Activated naive CD4-positive, alpha-beta T cell treated with anti-CD3 and anti-CD28 coated beads, Interleukin-2, amount 50 U/mL, for 72 hours (primary cell): ENCODE measurements at places on chromosomes 3 and 15.

DNA sequence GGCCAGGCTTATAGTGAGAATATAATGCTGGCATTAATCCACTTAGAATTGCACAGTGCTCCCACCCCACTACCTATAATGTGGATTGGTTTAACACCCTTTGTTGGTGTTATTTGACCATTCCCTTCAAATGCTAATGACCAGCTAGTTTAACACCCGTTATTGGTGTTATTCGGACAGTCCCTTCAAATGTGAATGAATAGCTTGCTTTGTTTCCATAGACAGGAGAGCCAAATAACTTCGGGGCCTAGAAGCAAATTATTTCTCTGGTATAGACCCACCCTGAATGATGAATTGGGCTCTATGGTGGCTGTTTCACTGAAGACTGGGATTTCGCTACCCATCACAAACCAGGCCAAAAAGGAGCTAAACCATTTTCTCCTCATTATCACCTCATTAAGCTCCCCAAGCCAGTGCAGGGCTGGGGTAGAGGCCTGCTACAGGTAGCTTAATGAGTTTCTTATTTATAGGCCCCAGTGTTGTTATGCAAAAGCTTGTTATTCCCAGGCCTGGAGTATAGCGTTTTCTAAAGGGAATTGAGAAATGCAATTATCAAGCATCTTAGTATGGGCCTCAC, 494.1 kb upstream of the DPH6 start:
- DNase-seq: no peak

GRCh38 chr15:42131826-42132806, 24.3 kb downstream of the PLA2G4F start:
- DNase-seq: no peak

DNA sequence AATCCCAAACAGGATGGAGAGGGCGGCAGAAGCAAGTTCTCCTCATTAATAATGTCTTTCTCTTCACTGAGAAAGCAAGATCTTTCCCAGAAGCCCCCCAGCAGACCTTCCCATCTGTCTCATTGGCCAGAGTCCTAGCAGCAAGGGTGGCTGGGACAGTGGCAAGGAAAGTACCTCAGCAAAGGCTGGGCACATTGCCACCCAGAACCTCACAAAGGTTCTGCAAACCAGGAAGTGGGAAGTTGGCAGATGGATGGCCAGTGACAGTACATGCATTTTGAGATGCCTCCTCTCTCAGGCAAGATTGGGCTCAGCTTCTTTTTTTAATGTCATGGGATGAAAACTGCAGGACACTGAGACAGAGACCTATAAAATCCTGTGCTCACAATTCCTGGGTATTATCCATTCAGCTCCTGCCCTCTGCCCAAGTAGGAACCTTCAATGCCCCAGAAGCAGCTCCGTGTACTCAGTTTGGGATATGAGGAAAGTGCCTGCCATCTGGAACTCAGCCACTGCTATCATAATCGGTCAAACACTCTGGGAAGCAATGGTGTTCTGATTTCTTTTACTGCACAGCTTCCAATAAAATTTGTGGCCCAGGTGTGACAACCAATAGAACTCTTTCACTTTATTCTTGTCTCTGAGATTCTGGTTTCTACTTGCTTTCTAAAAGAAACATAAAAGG, 25.5 kb downstream of the DPH3 start:
- no peak for DNase-seq

- DNase-seq: no peak
Measured at GRCh38 chr15:36053746-36054145, 507.8 kb upstream of the DPH6 start.

GRCh38 chr15:82911458-82911857, 41.1 kb downstream of the HOMER2 start:
- no peak for DNase-seq

DNA sequence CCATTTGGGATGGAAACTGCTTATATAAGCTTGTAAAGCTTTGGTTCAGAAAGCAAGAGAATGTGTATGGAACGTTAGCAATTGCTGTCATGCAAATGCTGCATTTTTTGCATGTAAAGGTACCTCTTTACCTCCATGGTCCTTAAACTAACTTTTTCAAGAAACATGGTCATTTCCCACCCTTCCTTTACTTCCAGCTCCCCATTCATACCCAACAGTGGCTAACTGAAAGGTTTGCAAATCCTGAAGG, 84.3 kb downstream of the SMAD3 start:
- no peak for DNase-seq

- no peak for DNase-seq
Measured at GRCh38 chr3:130395916-130396315, 50.4 kb downstream of the COL6A5 start.

DNA sequence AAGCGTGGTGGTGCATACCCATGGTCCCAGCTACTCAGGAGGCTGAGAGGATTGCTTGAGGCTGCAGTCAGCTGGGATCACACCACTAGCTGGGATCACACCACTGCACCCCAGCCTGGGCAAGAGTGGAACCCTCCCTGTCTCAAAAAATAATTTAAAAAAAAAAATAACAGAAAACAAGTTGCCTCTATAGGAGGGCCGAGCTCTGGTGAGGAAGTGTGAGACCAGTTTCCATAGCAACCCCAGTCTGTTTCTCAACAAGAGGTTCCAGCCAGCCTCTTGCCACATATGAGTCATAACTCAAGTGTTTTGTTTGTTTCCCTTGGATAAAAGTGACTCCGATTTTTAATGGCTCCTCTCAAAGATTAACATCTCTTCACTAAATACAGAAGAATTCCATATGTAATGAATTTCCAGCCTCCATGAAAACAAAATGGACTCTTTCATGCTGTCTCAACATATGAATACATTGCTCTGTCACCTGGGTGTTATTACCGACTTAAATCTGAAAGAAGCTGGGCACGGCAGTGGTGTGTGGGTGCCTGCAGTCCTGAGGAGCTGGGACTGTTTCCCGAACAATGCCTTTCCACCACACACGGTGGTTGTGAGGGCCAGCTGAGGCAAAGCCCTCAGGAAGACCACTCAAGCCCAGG, 19.7 kb downstream of the TMEM43 start:
- DNase-seq: peak; percentile 59

DNA sequence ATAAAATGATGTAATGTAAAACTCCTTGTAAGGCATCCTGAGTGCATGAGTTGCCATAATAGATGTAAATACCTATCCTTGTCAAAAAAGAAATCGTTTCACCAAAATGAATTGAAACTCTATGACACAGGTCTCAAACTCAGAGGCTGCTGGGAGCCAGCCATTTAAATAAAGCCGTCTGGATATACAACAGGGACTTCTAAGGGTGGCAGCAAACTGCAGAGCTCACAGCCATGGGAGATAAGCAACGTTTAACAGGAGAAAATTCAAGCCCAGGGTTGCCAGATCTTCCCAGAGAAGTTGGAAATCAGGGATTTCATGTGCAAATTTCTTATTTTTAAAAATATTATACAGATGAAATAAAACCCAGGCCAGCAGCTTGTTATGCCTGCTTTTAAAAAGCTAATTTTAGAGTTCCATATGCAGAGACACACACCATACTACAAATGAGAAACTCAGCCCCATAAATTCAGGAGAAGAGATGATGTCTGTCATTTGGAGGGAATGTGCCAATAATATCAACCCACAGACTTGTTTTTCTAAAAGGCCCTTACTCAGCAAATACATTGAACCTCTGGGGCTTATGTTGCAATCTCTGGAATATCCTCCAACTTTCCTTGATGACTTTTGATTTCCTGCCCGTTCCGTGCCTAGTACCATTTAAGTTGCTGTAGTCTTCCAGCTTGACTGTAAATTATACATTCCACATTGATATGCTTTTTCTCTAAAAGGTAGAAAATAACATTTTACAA, 75.6 kb downstream of the AQP9 start:
- DNase-seq: no peak

DNA sequence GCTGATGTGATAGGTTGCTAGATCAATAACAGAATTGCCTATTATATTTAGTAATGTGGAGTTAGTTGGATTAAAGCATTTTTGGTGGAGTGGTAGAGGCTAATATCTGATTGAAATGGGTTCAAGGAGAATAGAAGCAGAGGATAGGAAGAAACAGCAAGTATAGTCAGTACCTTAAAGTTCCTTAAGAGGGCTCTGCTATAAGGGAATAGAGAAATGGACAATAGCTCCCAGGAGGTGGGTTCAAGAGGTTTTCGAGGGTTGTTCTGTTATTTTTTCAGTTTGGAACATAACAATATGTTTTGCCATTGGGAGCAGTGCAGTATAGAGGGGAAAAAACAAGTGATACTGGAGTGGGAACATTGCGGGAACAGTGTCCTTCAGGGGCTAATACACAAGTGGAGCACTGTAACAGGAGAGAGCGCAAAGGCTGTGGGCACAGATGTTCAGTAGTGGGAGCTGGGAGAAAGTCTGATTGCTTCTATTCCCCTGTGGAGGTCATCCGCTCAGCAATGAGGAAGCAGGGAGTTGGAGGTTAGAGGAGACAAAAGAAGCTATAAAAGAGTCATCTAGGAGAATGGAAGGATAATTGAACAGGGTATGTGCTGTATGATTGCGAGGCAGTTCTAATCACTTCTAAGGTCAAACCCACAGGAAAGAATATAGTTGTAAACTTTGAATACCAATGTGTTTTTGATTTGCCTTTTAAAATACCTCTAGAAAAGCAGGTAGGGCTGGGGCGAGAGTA, 3.3 kb downstream of the MRPS11 start:
- DNase-seq: no peak

GRCh38 chr3:136255672-136256406, 5.7 kb downstream of the PCCB start:
- DNase-seq: no peak

- DNase-seq: no peak
Measured at GRCh38 chr3:187287256-187287655, 4.3 kb downstream of the MASP1 start.

GRCh38 chr15:96359616-96360521, 29.4 kb downstream of the NR2F2 start:
- no peak for DNase-seq

GRCh38 chr3:149623824-149624223, 34.0 kb downstream of the WWTR1 start:
- DNase-seq: no peak

DNA sequence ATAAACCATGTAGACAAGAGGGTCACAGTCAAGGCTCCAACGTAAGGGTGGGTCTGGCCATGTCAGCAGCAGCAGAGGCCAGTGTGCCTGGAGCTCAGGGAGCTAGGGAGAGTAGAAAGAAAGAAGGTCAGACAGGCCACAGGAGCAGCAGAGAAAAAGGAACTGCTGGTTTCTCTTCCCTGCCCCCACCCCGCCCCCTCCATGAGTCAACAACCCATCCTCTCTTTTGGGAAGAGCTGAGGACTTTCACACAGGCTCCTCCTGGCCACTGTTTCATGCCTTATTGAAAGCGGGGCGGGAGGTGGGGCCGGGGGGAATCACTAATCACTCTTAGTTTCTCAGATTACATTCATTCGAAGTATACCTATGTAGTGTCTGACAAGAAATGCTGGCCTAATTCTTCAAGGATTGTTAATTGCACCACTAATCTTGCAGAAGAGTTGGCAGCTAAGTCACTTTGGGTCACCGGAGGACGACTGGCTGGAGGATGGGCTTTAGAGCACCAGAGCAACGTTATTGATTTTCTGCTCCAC, 9.1 kb upstream of the SCG3 start:
- no peak for DNase-seq

DNA sequence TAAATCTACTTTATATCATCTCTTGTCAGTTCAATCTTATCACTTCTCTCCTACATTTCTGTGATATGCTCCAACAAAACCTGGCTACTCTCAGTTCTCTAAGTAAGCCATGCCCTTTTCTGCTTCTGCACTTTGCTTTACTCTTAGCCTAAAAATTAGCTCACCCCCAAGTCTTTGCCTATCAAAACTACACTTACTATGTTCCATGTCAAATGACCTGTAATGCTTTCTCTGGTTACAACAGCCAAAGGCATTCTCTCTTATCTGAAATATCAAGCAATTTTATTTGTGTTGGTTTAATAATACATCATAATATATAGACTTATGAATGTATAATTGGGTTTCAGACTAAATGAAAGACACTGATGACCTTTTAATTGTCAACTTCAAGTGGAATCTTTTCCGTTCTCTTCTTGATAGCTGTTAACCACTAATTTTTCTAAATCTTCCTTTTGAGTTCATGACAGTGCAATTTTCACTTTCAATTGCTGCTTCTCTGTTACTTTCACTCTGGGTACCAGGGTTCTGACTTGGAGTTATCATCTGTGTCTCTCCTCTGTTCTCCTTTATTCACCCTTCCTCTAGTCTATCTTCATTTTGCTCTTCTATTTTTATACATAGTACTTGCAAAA, 619.0 kb upstream of the GOLIM4 start:
- no peak for DNase-seq

- DNase-seq: no peak
Measured at GRCh38 chr3:48950051-48950450, 31.4 kb downstream of the ARIH2 start.

DNA sequence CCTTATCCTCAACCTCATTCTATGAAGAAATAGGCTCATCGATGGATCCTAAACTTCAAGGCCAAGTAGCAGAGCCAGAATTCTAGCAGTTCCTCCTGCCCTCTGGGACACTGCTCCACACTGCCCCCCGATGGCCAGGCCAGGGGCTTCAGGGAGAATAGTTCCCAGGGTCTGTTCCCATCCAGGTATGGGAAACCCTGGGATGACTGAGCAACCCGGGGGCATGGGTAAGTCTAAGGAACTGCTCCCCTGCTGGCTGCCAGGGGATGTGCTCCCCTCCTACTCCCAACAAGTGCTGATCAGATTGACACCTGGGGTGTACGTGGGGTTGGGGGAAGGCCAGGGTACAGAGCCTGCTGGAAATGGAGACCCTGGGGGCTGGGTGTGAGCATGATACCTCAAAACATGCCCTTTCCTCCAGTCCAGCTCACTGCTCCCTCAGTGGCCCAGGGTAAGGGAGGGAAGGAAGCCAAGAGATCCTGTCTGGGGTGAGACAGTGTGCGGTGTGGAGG, 7.6 kb downstream of the ULK3 start:
- peak; percentile 70 for DNase-seq
